ENCODE measurements at places on chromosomes 12 and 14.

DNA sequence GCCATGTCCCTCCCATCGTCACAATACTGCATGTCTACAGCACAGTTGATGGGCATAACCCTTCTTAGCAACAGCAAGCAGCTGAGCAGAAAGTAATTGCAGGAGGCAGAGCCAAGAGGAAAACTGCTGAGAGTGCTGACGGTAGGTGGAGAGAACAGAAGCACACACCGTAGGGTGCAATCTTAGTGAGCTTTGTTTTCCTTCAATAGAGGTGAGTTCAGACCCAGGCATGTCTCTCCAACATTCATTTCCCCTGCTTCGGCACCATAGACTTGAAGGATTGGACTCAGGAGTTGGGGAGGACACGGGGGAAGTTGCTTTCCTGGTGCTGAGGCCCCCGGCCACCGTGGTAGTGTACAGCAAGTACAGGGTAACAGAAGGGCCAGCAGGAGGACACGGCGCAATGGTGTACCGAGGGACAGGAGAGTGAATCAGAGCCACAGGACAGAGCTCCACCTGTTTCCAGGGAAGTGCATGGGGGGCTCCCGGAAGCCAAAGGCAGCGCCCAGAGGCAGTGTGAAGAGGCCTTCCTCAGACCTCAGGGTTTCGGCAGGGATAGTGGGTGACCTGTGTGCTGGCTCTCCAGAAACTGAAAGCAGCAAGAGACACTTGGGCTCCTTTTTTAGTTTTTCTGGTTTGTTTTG, 36.3 kb upstream of the SINHCAF start:
- H3K4me1 ChIP-seq: no peaks in the 10 kb centered on the region
- no peaks in the 10 kb centered on the region for H3K36me3 ChIP-seq
- H3K27ac ChIP-seq: no peak overlapping the region

DNA sequence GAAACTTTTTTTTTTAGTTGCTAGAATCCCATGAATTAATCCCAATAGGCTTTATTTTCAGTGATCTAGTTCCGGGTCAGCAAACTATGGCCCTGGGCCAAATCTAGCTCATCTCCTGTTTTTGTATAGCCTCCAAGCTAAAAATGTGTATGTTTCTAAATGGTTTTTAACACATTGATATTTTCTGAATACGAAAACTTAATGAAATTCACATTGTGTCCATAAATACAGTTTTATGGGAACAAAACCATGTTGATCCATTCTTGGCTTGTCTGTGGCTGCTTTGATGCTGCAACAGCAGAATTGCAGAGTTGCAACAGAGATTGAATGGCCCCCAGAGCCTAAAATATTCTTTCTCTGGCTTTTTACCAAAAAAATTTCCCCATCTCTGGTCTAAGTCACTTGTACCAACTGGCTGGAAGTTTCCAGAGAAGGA, 47.5 kb downstream of the ZNF664 start:
- no peak overlapping the region for H3K27ac ChIP-seq
- no peaks in the 10 kb centered on the region for H3K27me3 ChIP-seq
- peaks cover 4% of the 10 kb centered on the region for H3K4me1 ChIP-seq
- DNase-seq: no peak

DNA sequence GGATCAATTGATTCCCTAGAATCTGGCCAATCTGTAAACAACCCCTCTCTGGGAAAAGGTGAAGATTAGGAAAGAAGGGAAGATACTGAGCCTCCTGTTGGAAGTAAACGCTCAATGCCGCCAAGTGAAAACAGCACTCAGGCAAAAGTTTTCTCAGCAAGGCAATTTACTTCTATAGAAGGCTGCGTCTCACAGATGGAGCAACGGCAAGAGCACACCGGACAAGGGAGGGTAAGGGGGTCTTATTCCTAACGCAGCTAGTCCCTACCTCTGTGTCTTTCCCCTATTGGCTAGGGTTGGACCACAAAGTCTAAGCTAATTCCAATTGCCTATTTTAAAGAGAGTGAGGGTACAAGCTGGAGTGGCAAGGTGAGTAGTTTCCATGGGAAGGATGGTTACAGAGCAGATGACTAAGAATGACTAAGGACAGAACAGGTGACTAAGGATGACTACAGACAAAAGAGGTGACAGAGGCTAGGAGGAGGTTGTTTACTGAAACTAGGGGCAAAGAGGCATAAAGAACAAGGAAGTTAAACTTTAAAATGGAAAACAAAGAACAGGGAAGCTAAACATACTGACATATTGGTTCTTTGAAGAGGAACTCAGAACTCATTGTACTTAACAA, 5.6 kb upstream of the TTC9 start:
- H3K4me1 ChIP-seq: no peaks in the 10 kb centered on the region
- no peaks in the 10 kb centered on the region for H3K27me3 ChIP-seq
- no peak overlapping the region for H3K27ac ChIP-seq
- no peaks in the 10 kb centered on the region for H3K36me3 ChIP-seq
- no peak for DNase-seq
- no peak overlapping the region for H3K4me3 ChIP-seq

- no peak overlapping the region for H3K27ac ChIP-seq
- no peaks in the 10 kb centered on the region for H3K4me1 ChIP-seq
- H3K27me3 ChIP-seq: no peaks in the 10 kb centered on the region
- no peak for DNase-seq
Observed at GRCh38 chr14:53491256-53491883, 338.2 kb upstream of the DDHD1 start.

GRCh38 chr14:103849151-103849886, 1.9 kb upstream of the PPP1R13B start:
- DNase-seq: no peak
- H3K27ac ChIP-seq: no peak overlapping the region
- H3K4me1 ChIP-seq: peaks cover 4% of the 10 kb centered on the region
- H3K27me3 ChIP-seq: no peaks in the 10 kb centered on the region
- no peak overlapping the region for H3K4me3 ChIP-seq

DNA sequence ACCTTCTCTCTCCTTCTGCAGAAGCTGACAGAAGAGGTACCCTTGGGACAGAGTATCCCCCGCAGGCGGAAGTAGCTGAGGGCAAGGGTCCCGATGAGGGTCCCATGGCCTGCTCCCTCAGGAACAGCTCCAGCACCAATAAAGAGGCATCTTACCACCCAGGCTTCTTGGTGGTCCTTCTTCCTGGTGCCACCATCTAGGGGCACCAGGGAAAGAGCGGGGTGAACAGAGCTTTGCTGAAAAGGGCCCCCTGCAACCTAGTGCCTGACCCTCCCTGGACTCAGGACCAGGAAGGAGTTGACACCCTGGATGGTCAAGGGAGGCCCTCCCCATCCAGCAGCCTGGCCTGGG, 591 bp upstream of the IRF9 start:
- H3K4me1 ChIP-seq: peaks cover 8% of the 10 kb centered on the region
- no peaks in the 10 kb centered on the region for H3K27me3 ChIP-seq
- H3K27ac ChIP-seq: peak overlapping the region; percentile 84
- H3K36me3 ChIP-seq: no peaks in the 10 kb centered on the region
- H3K4me3 ChIP-seq: no peak overlapping the region
- DNase-seq: no peak

Measured in ovary (tissue), 10 donors.